ENCODE measurements at places on chromosomes 16 and 17.

DNA sequence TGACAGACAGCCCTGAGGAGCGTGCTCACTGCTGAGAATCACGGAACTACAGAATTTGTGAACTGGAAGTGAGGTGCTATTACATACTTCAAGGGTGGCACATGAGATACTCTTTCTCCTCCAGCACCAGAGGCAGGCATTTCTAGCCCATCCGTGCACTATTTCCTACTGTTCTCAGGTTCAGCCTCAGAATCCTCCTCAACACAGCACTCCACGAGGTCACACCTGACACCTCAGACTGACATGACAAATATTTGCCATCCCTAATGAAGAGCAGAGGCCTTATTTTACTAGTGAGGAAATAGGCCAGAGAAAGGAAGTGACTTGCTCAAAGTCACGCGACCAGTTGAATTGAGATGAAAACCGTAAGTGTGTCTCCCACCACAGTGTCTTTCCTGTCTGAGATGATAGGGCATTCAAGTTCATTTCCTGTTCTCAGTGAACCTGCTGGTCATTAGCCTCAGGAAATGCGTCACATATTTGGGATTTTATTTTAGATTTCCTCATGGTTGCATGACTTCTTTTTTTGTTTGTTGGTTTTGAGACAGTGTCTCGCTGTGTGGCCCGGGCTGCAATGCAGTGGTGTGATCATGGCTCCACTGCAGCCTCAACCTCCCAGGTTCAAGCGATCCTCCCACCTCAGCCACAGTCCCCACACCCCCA is 23.6 kb downstream of the SEZ6 start:
- no peak for DNase-seq

- DNase-seq = no peak
Measured at GRCh38 chr17:49845321-49845720, 2.5 kb downstream of the TAC4 start.

DNA sequence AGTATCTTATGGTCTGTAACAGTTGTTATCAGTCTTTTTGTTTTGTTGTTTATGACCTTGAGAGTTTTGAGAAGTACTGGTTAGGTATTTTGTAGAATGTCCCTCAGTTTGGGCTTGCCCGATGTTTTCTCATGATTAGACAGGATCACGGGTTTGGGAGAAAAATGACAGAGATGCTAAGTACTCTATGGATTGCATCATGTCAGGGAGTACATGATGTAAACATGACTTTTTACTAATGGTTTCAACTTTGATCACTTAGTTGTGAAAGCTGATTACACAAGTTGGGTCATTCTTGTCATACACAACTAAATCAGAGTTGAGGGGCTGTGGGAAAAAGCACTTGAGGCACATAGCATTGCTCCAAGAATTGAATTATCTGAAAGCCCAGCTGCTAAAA is 94.7 kb upstream of the SIAH1 start:
- DNase-seq = no peak

DNA sequence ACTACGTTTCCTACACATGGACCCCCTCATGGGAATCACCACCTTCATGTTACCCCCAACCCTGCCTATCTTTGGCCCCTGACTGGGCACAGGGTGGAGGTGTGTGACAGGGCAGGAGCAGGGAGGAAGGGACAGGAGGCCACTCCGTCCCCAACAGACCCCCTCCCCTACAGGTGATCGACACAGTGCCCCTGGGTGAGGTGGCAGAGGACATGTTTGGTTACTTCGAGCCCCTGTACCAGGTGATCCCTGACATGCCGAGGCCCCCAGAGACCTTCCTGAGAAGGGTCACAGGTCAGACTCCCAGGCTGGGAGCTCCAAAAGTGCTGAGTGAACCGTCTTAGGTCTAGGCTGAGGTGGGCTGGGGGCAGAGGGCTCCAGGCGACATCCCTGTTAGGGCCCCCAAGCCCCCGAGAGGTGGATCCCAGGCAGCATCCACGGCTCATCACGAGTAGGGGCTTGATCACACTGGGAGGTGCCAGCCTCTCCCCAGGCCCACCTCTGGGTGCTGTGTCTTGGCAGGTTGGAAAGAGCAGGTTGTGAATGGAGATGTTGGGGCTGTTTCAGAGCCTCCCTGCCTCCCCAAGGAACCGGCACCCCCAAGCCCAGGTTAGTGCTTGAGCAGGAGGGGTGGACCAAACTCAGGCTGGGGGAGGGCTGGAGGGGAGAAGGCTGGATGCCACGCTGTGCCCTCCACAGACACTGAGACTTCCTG is 1.5 kb downstream of the ACBD4 start:
- no peak for DNase-seq

GRCh38 chr17:59152925-59153324 is 2.1 kb downstream of the SKA2 start:
- DNase-seq = no peak

- no peak for DNase-seq
Measured at GRCh38 chr17:3558603-3559269, 1.1 kb upstream of the TRPV3 start.

DNA sequence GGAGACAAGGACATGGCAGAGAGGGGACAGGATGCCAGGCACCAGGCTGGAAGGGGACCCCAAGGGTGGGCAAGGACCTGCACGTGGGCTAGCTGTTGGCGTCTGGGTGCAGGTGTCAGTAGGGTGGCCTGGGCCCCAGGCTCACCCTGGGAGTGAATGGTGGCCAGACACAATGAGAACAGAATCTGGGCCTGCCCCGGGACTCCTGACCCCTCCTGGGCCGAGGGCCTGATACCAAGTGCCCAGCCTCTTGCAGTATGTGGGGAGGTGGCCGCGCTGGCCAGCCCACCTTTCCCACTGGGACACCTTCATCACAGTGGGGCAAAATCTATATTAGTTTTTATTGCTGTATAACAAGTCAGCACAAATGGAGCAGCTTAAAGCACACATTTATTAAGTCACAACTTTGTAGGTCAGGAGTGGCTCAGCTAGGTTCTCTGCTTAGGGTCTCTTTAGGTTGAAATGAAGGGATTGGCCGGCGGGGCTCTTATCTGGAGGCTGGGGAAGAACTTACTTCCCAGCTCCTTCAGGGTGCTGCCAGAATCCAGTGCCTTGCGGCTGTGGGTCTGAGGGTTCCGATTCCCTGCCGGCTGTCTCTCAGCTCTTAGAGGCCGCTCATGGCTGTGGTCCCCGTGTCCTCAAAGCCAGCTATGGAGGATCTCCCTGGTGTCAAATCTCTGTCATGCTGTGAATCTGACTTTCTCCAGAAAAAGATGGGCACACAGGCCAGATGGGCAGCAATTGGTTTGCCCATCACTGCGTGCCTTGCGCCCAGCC is 3.6 kb downstream of the PRSS33 start:
- DNase-seq = no peak

- no peak for DNase-seq
Measured at GRCh38 chr17:56176091-56176490, 22.8 kb downstream of the ANKFN1 start.

DNA sequence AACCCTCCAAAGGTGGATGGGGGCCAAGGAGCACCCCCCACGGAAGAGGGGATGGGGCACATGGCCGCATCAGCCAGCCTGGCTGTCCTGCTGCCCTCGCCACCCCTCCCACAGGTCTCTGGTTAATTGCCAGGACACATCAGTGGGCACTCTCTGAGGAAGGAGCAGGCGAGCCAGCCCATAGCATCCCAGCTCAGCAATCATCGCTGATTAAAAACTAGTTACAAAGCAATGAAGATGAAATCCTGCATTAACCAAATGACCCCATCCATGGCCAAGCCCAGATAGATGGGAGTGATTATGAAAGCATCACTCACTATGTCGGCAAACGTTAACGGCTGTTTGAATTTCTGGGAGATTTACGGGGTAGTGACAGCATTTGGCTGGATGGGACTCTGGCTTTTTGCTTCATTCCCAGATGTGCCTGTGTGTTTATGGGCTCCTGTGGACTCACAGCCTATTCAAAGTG is 45.3 kb downstream of the CCDC182 start:
- DNase-seq = no peak

- DNase-seq = no peak
Measured at GRCh38 chr17:47956791-47957590, 692 bp downstream of the PRR15L start.

GRCh38 chr16:3954411-3954921 is 74.0 kb upstream of the CREBBP start:
- DNase-seq = no peak

DNA sequence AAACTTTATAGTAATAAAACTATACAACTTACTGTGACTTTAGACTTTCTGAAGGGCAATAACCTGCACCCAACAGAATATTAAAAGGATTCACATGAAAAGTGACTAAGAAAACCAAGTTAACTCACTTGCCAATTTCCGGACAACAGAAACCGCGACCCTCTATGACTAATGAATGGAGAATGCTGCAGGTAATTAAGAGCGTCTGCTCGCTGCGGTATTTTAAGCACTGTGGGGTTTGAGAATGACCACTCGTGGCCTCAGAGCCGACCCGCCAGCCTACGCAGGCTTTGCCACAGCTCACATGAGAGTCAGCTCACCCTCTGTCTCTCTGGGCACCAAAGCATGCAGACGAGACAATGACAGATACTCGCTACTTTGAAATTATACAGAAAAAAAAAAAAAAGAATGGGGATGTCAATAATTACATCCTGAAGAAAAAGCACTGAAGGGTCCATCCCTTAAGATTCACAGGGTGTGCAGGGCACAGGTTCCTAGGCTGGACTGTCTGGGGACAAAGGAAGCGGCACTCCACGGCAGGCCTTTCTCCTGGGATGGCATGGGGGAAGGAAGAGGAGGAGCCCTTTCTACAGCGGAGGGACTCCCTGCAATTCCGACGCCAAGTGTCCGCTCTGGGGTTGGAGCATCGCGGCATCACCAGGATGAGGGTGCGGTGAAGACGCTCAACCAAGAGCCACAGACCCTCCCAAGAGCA is 35.0 kb downstream of the ZCCHC14 start:
- peak; percentile 88 for DNase-seq

DNA sequence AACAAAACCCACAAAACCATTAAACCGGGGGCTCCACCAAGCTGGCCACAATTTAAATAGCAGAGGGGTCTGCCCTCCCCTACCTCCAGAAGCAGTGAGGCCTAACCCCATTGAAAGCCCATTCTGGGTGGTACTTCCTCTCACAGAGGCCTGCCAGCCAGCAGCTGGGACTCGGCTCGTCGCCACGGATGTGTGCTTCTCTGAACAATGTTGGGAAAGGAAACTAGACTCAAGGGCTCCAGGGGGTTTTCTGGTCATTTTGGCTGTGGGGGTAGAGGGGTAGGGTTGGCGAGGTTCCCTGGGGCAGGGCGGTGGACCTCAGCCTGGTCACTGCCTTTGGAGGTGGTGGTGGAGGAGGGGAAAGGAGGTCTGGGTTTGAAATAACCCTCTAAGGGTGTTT is 4.7 kb upstream of the PLCG2 start:
- DNase-seq = no peak

- DNase-seq = no peak
Measured at GRCh38 chr16:1034230-1035065, 38.1 kb upstream of the SSTR5 start.

DNA sequence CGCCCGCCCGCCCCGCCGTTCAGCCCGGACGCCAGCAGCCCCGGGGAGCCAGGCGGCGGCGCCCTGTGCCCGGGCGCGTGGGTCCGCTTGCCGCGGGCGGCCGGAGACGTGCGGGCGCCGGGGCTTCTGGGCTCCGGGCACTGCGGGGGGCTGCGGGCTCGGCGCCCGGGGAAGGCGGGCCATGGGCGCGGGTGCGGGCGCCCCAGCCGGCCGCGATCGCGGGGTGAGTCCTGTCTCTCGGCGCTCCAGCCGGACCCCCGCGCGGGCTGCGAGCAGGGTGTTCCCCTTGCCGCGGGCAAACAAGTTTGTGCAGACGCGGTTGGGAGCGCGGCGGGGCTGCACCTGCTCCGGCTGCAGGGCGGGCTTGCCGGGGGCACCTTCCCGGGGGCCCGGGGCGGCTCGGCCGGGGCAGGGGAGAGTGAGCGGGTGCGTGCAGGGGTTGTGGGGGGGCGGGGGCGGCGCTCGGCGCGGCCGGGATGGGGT is 292 bp downstream of the WSCD1 start:
- no peak for DNase-seq

DNA sequence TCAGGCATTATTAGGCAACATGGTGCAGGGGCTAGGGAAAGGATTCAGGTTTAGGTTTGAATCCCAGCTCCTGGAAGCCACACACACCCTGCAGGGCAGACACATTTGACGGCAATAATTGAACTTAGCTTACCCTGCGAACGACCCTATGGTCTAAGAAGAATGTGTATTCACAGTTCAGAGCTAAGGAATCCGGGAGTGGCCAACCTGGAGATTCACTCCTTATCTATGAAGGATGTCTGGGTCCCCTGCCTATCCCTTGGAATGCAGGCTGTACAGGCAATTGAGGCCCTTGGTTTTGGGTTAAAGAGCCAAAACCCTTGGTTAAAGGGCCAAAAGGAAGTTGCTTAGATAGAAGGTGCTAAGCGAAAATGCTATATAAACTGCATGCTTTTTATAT is 2.9 kb upstream of the SYT17 start:
- DNase-seq = no peak

- no peak for DNase-seq
Measured at GRCh38 chr17:33373273-33373672, 80.2 kb upstream of the ASIC2 start.

DNA sequence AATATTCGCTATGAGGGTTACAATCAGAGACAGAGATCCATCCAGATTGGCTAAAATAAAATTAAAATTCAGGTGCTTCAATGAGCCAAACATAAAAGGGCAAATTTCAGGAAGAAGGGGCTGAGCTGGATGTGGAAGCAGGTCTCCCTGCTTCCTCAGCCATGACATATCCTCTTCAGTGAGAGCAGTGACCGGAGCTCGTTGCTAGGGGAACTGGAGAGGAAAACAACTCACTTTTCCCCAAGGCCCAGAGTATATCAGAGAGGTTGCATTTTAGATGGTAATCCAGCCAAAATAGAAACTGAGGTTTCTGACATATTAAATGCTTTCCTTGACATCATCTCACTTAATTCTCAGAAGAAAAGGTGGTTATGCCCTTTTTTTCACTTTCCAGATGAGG is 503.5 kb downstream of the HS3ST4 start:
- DNase-seq = no peak

- DNase-seq = no peak
Measured at GRCh38 chr17:58331815-58332777, 3.5 kb upstream of the TSPOAP1 start.

GRCh38 chr17:73740370-73740769 is 96.1 kb upstream of the SDK2 start:
- no peak for DNase-seq

DNA sequence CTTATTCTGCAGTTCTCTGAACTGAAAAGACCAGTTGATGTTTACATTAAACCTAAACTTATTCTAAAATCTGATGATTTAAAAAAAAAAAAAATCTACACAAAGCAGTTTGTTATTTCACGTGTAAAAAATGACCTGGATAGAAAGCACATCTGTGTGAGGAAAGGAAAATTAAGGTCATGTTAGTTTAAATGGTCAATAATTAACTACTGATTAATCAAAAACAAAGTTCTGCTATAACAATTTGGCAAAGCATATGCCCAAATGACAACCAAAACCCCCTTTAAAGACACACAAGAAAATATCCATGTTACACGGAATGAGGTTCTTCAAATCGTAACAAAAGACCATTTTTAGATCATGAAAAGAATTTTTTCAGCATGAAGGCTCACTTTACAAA is 30.4 kb downstream of the CACNG1 start:
- DNase-seq = no peak

GRCh38 chr16:75092777-75093176 is 23.8 kb downstream of the LDHD start:
- DNase-seq = no peak
